ENCODE measurements at places on chromosomes 3 and 15.

DNA sequence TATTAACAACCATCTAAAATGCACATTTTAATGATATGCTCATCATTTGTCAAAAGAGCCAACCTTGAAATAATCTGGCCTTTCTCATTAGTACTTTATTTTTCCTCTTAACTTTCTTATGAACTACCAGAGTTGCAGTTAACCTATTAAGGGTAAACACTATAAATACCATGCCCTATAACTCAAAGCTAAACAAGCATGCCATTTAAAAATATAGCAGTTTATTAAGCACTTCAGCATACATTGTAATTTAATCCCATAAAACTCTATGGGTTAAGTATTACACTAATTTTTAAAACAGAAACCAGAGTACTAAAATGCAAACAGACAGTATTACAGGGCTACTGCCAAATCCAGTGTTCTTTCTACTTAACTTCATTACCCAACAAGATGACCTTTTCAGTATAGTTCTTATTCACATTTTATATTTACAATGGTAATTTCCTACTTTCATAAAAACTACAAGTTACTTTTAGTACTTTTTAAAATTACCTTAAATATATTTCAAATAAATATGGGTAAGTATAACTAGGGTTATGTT lies 11.8 kb downstream of the NPTN start:
- no peak for DNase-seq

GRCh38 chr3:43273416-43273815 lies 12.9 kb upstream of the SNRK start:
- DNase-seq = no peak

DNA sequence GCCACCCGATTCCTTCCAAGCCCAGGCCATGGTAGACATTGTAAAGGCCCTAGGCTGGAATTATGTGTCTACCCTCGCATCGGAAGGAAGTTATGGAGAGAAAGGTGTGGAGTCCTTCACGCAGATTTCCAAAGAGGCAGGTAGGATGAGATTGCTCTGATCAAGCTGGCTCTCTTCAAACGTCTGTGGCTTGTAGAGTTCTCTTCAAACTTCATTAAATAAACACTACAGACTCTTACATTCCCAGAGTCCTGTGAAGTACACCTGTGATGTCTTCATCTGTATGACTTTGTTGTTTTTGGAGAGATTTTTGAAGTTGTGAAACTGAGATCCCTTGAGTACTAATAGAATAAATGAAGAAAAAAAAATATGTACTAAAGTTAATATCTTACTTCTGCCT lies 285.6 kb downstream of the GRM7 start:
- DNase-seq = no peak

DNA sequence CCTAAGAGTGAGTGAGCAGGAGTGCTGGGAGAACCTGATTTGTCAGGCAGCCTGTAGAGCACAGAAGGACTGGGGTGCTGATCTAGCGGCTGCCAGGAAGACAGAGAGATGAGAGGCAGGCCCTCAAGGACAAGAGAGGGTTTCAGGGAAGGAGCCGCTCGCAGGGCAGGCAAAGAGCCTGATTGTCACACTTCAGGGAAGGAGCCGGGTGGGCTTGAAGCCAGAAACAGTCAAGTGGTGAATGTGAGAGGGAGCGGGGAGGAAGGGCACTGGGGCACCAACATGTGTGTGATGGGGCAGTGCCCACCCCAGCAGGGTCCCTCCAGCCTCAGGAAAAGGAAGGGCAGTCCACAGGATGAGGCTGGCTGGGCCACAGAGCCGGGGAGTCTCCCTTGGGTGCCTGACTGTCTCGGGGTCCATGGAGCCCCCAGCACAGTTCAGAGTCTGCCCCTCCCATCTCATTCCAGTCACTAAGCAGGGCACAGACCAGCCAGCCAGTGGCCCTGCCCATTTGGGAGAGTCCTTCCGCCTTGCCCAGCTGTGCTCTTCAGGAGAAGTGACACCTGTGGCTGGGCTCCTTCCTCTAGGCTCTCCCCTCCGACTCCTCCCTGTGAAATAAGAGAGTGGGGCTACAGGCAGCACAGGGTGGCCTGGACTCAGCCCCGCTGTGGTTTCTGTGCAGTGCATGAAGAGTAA lies 148.6 kb downstream of the RAB11A start:
- DNase-seq = no peak

DNA sequence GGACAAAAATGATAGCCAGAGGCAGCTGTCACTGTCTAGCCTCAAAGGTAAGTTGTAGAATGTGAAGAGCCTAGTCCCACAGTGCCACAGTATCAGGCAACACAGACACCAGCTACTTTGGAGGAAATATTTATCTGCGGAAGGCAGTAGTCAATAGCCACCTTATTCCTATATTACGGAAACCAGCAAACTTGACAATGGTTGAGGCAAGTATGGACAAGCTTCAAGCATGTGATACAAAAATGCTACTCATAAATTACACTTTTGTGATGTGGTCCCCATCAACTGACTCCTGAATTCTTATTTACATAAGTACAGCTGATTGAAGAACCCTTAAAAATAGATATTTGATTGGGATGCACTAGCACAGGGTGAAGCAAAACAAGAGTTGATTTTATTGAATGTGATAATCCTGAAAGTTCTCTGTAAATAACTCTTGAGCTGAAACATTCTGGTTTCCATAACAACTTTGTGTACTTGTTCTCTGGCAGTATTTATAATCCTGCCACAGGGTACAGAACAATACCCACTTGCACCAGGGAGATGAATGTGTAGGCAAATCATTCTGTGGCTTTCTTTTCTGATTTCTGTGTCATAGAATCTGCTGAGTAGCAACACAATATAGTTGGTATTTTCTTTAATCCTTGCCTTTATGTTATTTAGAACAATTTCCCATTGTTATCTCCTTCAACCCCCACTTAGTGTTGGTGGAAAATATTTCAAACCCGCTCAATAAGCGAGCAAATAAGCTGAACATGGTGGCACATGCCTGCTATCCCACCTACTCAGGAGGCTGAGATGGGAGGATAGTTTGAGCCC lies at the start of gene ANKUB1:
Gene ANKUB1 (minus strand): TSS at position 103 of the 819 bp plus-strand sequence. CDS start 188 bp downstream, outside the sequence.
- DNase-seq = no peak

DNA sequence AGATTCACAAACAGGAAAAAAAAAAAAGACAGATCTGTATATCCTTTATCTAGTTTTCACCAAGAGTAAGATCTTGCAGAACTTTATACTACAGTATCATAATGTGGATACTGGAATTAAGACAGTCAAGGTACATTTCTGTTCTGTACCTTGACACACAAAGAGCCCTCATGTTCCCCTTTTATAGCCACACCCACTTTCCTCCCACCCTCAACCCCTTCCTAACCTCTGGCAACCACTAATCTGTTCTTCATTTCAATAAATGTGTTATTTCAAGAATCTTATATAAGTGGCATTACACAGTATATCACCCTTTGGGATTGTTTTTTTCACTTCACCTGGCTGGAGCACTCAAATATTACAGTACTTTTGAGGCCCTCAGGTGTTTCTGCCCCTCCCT lies 3.6 kb upstream of the RAB6B start:
- DNase-seq = no peak

- DNase-seq = no peak
Measured at GRCh38 chr3:9715136-9715535, 11.5 kb downstream of the CPNE9 start.

DNA sequence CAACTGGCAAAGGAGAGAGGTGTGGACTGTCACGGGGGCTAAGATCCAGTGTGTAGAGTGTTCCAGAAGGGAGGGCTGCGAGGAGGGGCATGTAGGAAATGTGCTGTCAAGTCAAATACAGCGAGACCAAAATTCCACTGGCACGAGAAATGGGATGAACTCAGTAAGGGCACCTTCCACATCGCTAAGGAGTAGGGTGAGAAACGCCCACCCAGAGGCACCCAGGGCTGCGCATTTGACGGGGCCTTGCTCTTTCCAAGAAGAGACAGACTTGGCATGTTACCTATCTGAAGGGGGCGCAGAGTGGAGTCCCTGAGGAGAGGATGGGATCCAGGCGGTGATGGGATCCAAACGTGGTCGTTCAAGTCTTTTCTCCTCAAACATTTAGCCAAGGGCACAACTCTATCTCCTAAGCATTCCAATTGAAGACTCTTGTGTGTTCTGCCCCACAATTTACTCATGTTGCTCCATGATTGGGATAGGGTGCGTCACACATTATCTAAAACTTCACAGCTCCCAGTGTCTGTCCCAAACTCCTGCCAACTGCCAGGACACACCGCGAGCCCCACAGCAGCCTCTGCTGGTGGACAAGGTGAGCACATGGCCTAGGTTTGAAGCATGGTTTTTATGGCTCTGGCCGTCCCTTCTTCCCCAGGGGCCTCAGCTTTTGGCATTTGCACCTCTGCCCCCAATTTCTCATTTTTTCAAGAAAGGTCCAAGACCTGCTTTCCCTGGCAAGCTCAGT lies 7.6 kb downstream of the SELENOS start:
- DNase-seq = no peak

DNA sequence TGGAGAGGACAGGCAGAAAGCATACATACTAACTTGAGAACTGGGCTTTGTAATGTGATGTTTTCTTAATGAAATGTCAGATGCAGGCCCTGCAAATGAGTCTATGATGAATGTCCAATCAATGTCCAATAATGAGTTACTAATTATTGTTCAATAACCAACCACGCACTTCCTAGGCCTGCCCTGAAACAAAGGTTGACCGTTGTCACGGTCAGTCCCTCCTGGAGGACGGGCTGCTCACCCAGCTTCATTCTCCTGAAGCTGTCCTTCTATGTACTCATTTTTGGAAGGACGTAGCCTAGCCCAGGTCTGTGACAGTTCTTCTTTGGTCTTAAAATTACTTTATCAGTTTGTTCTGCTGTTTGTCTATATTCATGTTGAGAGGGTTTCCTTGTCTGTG lies 8.3 kb upstream of the PDIA5 start:
- no peak for DNase-seq

DNA sequence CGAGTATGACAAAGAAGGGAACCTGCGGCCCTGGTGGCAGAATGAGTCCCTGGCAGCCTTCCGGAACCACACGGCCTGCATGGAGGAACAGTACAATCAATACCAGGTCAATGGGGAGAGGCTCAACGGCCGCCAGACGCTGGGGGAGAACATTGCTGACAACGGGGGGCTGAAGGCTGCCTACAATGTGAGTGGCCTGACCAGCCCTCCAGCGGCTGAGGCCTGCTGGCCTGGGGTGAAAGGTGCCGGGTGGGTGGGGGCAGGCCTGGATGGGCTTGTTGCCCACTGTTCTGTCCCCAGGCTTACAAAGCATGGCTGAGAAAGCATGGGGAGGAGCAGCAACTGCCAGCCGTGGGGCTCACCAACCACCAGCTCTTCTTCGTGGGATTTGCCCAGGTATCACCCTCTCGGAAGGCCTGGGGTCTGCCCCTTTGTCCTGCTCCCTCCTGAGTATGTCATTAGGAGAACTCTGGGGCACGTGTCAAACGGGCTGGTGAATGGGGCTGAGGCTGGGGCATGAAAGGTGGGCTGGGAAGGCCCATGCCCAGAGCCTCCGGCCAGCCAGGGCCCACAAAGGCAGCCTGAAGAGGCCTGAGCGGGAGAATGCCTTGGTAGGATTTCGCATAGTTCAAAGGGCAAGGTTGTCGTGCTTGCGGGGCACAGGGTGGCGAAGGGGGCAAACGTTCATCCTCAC lies 7.8 kb upstream of the PSMD2 start:
- no peak for DNase-seq

DNA sequence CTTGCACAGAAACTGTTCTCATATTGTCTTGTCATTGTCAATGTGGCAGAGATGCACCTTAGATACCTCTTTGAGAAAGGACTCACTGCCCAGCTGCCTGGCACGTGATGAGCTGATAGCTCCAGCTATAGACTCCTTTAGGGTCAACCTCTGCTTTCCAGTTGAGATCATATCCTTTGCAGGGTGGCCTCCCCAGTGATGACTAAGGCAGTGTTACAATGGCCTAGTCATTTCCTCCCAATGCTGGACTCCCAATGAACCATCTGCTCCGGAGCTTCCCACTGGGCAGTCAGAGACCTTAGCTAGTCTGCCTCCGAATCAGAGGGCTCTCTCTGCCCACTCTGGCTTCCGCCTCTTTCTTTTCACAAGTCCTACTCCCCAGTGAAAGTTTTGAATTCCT lies 79.5 kb downstream of the CHRD start:
- no peak for DNase-seq

- no peak for DNase-seq
Measured at GRCh38 chr15:100934726-100935125, 15.6 kb downstream of the LRRK1 start.

- DNase-seq = no peak
Measured at GRCh38 chr15:99631255-99631654, 65.5 kb downstream of the MEF2A start.

DNA sequence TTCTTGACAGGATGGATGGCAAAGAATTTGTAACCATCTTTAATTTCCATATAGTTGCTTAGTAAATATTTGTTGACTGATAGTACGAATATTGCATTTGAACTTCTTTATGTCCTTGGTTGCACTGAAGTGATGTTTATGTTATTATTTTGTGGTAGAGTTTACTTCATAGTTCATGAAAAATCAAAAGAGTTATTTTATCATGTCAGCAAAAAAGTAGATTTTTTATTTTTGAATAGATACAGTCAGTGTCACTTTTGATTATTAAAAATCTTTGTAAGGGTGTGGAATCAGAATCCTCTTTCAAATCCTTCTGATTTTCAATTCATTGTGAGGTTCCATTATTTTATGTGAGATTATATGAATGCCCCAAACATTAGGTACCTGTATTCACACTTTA lies 35.0 kb downstream of the FILIP1L start:
- DNase-seq = no peak

DNA sequence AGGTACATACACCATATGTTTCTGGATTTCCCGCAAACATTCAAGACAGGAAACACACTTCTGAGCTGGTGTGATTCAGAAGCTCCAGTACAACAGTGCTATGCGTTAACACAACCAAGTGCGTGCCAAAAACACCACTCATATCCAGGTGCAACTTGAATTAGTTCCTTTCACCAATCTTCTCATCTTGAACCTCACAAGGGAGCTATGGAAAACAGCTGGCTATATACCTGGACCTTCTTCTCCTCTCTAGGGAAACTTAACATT lies 31.3 kb downstream of the SUSD5 start:
- DNase-seq = no peak

DNA sequence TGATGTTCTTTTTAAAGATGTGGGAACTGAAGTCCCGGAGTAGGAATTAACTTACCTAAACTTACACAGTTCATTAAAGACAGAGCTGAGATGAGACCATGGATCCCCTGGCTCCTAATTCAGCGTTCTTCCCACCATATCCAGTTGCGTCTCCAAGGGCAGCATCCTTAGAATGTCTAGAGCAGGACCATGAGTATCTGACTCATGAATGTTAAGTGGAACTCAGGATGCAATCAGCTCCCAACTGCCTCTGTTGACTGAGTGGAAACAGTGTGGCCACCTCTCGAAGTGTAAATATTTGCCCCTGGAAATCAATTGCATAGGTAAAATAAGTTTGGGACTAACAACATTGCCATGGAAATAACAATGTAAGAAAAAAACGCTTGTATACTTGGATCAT lies 2.5 kb downstream of the SNTN start:
- DNase-seq = no peak
